ENCODE measurements at places on chromosomes 7 and 10.

- no peak for DNase-seq
Measured at GRCh38 chr7:24750441-24751055, 6.7 kb downstream of the GSDME start.

GRCh38 chr10:5400468-5401240, 4.0 kb downstream of the TUBAL3 start:
- DNase-seq: no peak

DNA sequence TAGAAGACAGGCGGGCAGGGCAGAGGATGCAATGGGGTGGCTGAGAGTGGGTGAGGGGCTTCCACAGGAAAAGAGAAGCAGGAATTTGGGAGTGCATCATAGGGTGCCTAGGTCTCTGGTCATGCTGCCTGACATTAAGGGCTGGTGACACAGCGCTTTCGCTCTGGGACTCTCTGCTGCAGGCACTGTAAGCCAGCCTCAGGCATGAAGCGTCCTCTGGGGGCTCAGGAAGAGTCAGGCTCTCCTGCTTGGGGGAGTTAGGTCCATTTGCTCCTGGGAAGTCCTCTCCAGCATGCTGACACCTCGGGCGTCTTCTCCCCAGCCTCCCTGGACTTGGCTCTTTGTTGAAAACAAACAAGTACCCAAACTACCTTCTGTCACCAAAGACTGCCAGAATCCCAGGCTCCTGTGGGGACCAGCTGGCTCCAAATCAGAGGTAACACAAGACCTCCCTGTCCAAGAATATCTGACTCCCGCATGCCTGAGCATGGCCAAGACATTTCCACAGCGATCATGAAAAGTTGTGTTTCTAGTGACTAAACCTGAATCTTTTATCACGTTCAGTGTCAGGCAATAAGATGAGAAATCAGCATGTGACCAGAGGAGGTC, 55.4 kb downstream of the GPR26 start:
- no peak for DNase-seq

DNA sequence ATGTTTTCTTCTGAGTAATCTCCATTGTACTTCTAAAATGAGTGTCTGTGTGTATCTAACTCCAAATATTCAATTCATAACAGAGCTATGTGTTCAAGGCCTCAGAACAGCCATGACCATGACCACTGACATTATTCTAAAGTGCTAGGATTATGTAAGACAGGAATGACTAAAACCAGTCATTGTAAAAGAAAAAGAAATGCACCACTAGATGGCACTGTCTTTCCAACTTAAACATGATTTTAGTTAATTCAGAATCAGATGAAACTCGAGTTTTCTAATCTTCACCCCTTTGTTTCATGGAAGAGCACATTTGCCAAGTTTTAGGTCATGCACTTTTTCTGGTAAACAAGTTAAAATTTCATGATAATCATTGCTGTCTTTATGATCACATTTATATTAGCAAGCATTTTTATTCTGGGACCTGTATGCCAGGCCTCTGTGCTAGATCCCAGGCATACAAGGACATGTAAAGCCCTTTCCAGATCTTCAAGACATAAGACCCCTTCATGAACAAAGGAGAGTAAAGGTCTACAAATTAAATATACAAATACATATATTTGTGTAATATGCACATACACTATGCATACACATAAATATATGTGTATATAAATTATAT, 26.1 kb upstream of the RSU1 start:
- DNase-seq: no peak

DNA sequence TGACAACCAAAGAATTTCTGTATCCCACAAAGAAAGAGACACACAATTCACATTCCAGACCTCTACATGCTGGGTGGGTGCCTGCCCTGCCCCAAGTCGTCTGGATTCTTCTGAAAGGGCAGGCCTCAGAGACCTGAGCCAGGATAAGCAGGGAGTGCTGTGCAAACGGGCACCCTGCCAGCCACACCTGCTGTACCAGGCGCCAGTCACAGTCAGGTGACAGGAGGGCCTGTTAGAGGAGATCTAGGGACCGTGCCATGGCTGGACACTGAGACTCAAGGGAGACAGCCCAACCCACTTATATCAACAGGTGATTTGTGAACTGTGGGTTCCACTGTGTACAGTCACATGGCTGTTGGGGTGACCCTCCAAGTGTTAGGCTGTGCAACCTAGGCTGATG, 103.1 kb upstream of the AFAP1L2 start:
- no peak for DNase-seq

DNA sequence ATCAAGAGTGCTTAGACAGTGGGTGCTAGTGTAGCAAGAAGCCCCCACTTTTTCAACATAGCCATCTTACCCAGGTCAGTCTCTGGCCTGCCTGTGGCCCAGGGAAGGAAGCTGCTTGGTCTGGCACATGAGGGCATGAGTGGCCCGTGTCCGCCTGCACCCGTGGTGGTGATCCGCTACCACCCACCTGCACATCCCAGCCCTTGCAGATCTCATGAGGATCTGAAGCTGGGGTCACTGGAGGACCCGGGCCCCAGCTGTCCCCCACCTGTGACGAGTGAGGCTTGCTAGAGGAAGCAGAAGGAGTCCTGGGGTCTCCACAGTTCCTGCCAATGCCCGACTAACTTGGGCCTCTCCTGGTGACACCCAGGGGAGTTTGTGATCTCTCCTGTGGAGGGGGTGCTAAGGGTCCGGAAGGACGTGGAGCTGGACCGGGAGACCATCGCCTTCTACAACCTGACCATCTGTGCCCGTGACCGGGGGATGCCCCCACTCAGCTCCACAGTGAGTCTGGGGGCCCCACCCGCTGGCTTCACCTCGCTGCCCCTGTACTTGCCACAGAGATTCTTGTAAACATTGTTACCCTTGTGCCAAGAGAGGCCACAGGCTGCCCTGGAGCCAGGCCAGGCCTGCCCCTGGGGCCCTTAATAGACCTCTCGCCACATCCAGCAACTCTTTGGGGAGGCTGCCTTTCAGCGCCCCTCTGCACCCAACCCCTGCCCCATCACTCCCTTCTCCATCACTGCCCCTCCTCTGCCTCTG, 10.8 kb upstream of the VSIR start:
- no peak for DNase-seq

DNA sequence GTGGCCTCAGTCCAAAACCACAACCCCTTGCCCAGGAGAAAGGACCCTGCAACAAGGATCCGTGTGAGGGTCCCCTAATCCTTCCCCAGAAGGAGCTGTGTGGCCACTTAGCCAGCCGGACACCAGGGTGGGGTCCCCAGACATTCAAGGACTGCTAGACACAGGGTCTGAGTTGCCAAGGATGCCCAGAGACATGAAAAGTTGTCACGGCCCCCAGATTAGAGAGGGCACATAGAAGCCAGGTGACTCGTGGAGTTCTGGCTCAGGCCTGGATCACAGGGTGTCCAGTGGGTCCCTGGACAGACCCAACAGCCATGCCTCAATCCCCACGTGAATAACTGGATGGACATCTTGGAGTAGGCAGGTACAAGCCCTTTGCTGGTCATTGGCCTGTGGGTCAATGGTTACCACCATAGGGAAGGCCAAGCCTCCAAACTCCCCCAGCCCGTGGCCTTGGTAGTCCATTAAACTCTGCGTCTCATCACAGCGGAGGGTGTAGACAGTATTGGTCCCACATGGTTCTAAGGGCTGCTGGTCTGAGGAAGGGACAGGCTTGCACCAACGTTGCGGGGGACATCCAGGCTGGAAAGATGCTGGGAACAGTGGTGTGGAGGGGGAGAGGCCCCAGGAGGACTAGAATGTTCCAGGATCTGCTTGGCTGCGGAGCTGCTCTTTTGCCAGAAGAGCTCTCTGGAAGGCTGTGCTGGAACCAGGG, 205.9 kb upstream of the PPP2R2D start:
- DNase-seq: no peak

Data from activated CD8-positive, alpha-beta memory T cell treated with anti-CD3 and anti-CD28 coated beads for 1 hour (primary cell).